Astrocyte of the cerebellum (primary cell): ENCODE measurements at places on chromosomes 3 and 15.
A peak's percentile ranks its signal among the peaks of the same experiment; 100 is the strongest.

DNA sequence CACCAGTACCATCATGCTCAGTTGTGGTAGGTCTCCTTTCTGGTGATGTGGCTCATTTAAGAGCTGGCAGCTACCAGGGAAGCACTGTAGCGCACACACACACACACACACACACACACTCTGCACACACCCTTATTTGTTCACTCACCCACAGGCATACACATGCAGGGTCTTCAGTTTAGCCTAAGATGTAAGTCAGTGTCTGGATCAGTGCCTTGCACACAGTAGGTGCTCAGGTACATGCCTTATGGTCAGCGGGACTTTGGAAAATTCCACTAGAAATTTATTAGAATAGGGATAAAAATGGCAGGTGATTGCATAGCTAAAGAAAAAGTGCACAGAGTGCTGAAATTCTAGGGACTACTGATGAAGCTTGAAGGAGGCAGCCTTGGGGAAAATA is 23.6 kb downstream of the XYLB start:
- DNase-seq: no peak

DNA sequence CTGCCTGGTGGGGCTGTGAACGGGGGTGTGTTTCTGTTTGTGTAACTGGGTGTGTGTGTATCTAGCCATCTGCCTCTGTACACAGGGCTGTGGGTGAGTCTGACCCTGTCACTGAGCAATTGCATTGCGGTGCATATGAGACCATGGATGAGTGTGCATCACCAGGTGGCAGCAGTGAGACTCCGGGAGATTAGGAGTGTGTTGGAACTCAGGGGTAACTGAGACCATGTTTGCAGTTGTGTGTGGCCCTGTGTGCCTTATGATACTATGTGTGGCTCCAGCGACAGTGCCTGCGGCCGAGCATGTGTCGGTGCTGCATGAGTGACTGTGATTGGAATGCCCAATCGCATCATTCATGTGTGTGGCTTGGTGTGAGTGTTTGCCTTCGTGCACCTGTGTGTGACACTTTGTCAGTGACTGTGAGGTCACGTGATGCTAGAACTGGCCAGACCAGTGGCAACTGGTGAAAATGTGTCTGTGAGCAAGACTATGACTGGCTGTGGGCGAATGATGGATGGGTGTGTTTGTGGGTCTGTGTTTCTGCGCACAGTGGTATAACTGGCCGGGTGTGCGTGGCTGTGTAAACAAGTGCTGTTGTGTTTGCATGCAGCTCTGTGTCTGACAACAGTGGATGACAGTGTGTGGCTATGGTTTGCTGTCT is 14.0 kb downstream of the VILL start:
- DNase-seq: peak; percentile 36

GRCh38 chr15:98146031-98146820 is 185.7 kb downstream of the ARRDC4 start:
- DNase-seq: no peak

- no peak for DNase-seq
Measured at GRCh38 chr3:95971573-95971972, 842.8 kb upstream of the EPHA6 start.

GRCh38 chr3:142057331-142057725 is 92.0 kb downstream of the TFDP2 start:
- no peak for DNase-seq

GRCh38 chr3:119400466-119400865 is 62.9 kb downstream of the TMEM39A start:
- no peak for DNase-seq
